Hematopoietic multipotent progenitor cell treated with erythropoietin and hydrocortisone succinate and interleukin-3 and kit ligand, for 15 days (in vitro differentiated cells): ENCODE measurements at places on chromosomes 12 and 14.

DNA sequence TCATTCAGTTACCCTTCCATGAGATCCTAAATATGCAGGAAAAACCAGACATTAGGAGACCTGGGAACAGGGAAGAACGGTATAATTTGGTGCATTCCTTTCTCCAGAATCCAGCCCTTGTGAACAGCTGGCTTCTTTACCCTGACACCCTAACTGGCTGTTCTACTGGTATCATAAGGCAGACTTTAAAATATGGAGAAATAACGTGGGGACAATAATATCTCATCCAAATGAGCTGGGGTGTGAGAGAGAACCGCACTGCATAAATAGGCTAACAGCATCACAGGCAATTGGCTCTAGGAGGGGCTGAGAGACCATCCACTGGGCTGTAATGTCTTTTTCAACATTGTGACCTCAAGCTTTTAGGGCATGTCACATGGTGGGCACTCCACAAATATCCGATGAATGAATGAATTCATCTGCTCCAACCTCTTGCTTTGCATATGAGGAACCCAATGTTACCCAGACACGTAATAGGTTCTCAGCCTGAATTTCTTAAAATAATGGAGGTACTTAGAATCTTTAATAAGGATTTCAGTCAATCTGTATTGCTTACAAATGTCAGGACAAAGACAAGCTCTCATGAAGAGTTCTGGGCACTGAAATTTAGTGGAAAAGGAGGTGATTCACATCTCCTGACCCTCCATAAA is 157.9 kb downstream of the SAMD4A start:
- no peak for DNase-seq

DNA sequence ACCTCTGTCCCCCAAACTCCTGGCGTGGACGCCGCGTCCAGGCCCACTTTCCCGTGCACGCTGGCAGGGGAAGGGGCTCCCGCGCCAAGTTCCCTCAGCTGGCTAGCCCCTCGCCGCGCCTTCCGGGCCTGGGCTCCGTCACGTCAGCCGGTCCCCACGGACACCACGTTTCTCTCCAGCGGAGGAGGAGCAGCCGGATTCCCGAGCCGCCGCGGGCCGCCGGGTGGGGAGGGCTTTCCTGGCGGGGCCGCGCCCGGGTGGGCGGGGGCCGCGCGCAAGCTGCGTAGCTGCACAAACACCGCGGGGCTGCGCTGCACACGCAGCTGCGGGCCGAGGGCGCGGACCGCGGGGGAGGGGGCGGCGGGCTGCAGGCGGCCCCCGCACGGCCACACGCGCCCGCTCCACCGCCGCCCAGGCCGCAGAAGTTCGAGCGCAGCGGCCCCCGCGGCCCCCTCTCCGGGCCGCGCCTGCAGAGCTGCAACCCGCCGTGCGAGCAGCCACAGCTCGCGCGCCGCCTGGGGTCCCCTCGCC is 45.1 kb upstream of the PNMA1 start:
- DNase-seq, result peak; percentile 59

- DNase-seq, result no peak
These were observed 248.6 kb upstream of the KRR1 start for GRCh38 chr12:75759842-75760572.

DNA sequence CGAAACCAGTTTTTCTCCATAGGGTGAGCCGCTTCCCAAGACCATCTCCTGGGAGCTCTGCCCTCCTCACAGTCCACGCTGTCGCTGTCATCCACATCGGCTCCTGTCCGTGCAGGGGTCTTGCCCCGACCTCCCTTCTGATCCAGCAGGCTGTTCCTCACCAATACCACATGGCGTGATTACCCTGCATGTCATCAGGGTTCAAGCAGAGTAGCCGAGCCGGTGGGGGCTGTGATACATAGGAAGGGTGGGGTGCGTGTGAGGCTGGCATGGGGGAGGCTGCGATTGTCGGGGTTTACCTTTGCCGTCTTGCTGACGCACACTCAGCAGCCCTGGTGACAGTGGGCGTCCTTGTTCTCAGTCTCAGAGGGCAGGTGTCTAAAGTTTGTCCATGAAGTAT is 17.0 kb downstream of the TEDC1 start:
- DNase-seq, result no peak

DNA sequence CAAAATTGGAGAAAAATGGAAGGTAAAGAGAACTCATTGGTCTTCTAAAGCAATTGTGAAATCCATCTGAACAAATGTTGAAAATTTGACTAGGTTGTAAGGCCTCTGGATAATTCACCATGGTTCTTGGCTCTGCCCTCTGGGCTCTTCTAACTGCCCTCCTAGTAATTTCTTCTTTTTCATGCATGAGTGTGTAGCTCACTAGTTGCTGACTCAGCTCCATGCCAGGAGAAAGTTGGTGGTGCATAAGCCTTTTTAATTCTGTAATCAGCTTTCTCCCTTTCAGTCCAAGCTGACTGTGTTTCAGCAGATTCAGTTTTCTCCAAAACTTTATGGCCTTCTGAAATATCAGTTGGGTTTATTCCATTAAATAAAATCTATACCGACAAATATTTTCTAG is 877.8 kb upstream of the ATXN7L3B start:
- no peak for DNase-seq

- DNase-seq, result no peak
These were observed 12.1 kb downstream of the CLEC14A start for GRCh38 chr14:38243696-38244240.

DNA sequence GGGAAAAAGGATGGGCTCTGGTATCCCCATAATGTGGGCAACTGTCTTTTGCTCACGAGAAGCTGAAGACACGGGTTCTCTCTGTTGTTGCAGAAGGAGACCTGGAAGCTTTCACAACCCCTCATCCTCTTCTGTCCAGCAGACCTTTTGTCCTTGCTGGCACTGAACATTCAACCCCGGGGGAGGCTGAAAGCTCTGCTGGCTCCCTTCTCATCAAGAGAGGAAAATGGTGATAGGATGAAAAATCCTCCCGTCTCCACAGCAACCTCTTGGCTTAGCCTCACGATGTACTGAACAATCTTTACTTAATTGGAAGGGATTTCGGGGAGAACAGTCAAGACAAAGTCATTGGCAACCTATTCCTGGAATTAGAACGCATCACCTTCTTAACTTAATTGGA is 39.0 kb downstream of the ELK3 start:
- DNase-seq, result no peak

DNA sequence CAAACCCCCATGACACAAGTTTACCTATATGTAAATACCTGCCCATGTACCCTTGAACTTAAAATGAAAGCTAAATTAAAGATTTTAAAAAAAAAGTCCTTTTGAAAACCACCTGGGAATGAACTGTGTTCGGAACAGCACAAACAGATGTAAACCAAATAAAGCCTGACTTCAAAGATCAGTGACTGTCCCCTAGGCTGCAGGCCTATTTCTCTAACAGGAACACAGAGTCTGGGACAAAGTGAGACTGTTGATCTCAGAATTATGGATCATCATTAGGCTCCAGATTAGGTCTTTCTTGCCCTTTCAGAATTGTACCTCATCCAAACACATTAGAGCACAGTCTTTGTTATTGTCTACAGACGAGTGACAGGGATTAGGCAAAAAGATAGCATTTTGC is 54.6 kb downstream of the PAH start:
- DNase-seq, result no peak

DNA sequence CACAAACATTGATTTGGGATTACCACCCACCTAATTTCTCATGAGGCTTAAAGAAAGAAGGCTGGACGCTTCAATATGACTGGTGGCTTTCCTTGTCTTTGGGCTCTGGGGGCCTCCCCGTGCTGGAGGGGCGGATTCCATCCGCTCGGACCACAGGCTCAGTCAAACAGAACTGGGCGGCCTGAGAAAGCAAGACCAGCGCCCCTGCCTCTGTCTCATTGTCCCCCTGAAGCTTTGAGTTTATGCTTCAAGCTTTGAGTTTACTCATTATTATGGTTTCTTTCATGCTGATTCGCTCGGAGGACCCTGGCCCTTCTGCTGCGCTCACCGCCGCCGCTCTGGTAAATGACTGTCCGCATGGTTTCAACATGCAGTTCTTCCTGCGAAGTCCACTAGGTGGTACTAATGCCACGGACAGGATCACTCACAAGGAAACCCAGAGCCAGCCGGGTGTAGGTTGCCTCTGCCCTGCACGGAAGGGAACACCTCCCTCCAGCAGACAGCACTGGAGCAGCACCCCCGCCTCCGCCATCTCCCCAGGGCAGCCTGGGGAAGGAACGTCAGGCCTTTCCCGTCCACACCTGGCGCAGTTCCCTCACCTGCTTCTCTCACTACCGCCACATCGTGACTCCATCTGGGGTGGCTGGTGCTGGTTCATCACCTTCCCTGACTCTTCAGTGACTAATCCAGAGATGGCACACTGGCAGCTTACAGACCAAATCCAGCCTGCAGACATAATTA is 13.2 kb upstream of the TIGAR start:
- no peak for DNase-seq

DNA sequence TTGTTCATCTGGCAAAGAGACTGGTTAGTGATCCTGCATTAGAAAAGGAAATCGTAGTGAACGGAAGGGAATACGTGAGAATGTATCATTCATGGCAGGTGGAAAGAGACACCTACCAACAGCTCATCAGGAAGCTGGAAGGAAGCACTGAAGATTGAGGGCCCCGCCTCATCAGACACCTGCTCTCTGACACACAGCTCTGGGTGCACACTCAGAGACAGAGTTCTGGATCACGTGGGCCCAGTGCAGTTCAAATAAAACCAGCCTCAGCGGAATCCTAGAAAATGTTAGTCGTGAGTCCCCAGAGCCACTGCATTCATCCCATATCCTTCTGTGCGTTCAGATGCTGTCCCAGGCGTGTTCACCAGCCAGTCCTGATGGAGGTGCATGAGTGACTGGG is 129.7 kb downstream of the GLT1D1 start:
- DNase-seq, result no peak

DNA sequence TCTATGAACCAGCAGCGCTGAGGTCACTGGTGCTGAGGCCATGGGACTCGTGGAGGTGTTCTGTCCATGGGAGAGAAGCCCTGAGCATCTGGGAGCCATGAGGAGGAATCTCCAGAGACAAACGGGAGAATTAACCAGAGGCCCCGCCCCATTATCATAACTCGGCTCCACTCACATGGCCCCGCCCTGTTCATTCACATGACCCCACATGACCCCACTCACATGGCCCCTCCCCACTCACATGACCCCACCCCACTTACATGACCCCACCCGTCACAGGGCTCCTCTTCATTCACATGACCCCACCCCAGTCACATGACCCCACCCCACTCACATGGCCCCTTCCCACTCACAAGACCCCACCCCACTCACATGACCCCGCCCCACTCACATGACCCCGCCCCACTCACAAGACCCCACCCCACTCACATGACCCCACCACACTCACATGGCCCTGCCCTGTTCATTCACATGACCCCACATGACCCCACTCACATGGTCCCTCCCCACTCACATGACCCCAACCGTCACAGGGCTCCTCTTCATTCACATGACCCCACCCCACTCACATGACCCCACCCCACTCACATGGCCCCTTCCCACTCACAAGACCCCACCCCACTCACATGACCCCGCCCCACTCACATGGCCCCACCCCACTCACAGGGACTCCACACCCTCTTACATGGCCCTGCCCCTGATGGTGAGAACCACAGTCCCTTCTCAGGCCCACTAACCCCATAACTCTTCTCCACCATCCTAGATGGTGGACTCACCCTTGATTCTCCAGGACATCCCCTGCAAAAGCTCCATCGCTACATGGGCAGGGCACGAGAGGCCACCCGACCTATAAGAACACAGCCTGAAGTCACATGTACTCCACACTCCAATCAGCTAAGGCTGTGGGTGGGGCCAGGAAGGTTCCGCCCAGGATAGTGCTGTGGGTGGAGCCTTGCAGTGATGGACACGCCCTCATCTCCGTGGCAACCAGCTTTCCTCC is 151.1 kb upstream of the SFSWAP start:
- DNase-seq, result no peak

DNA sequence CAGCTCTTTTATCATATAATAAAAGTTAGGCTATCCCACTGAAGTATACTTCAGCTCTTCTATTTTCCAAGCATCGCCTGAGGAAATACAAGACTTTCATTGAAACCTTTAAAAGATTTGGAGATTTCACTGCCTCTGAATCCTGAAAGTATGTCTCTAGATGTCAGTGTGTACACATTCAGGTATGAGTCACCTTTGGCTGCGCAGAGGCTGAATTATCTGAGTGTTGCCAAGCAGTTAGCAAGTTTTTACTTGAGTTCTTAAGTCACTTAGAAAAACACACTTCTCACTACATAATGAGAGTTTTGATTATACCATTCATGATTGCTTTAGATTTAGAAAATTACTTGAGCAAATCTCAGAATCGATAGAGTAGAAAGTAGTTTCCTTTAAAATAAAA is 210.3 kb downstream of the TMTC2 start:
- no peak for DNase-seq

DNA sequence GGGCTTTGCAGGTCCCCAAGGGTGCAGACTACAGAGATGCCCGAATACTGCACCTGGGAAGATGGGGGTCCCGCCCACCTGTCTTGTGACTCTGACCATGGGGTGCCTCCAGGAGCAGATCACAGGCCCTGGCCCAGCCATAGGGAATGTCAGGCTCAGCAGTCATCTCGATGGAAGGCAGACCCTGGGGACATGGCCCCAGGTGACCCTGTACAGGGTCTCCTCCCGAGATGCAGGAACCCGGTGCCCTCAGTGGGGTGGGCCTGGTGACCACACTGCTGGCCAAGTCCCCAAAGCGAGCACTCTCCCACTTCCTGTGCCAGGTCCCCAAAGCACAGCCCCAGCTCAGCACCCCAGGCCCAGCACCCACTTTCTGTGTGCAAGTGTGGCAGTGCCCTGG is 903.7 kb upstream of the USP15 start:
- no peak for DNase-seq

DNA sequence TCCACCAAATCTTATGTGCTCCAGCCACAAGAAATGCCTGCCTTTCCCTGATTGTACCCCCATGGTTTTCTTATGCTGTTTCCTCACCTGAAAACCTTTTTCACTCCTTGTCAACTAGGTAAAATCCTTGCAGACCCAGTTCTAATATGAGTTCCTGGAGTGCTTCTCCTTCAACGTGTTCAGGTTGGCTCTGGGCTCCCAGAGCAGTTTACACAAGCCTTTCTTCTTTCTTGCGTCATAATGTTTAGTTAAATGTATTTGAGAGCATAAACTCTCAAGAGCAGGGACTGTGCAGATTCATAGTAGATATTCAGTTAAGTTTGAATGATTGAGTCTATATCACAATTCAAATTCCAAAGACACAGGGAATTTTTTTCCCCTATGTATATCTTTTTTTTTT is 484.8 kb upstream of the CCDC196 start:
- no peak for DNase-seq

GRCh38 chr14:33127531-33127930 is 188.9 kb downstream of the NPAS3 start:
- no peak for DNase-seq

DNA sequence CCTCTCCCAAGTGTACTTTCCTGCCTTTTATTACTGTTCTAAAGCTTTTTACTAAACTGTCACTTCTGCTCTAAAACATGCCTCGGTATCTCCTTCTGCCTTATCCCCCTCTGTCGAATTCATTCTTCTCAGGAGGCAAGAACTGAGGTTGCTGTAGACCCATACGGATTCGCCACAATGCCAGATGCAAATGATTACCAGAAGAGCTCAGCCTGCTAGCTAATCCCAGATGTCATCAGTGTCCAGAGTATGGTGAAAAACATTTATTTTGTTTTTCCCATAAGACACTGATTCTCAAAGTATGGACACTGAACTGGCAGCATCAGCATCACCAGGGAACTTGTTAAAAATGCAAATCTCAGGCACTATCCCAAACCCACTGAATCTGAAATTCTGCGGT is 359.3 kb downstream of the TMTC2 start:
- DNase-seq, result no peak
